ENCODE measurements at places on chromosomes 7 and 10.
A peak's percentile ranks its signal among the peaks of the same experiment; 100 is the strongest.

- no peak for DNase-seq
Observed at GRCh38 chr7:22823142-22823497, 471 bp upstream of the TOMM7 start.

- no peak for DNase-seq
Observed at GRCh38 chr10:113381416-113381815, 171.4 kb upstream of the HABP2 start.

- DNase-seq = no peak
Observed at GRCh38 chr10:101856626-101857025, 13.0 kb upstream of the KCNIP2 start.

DNA sequence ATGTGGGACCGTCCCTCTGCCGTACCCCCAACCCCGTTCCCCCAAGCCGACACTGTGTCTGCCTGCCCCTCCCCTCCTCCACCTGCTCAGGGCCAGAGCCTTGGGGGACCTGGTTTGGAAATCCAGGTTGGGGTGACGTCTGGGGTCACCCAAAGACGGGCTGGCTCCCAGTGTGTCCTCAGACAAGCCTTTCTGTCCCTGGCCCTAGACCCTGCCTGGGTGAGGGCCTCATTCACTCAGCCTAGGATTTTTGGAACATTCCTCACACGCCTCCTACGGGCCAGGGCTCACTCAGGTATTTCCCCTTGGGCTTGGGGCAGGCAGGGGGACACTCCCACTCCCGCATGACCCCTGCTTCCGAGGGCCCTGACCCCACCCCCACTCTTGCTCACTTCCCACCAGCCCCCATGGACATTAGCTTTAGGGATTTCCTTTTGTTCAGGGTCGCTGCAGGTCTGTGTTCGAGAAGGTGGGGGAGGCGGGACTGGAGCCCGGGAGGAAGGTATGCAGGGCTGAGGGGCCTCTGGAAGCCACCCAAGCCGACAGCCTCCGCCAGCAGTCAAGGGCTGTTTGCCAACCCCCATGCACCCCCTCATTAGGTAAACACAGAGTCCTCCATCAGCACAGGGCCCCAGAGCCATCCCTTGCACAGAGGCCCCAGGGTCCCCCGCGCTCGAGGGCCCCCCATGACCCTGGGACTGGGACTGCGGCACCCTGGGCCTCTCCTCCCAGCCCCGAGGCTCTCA is 35.1 kb downstream of the PDGFA start:
- no peak for DNase-seq

DNA sequence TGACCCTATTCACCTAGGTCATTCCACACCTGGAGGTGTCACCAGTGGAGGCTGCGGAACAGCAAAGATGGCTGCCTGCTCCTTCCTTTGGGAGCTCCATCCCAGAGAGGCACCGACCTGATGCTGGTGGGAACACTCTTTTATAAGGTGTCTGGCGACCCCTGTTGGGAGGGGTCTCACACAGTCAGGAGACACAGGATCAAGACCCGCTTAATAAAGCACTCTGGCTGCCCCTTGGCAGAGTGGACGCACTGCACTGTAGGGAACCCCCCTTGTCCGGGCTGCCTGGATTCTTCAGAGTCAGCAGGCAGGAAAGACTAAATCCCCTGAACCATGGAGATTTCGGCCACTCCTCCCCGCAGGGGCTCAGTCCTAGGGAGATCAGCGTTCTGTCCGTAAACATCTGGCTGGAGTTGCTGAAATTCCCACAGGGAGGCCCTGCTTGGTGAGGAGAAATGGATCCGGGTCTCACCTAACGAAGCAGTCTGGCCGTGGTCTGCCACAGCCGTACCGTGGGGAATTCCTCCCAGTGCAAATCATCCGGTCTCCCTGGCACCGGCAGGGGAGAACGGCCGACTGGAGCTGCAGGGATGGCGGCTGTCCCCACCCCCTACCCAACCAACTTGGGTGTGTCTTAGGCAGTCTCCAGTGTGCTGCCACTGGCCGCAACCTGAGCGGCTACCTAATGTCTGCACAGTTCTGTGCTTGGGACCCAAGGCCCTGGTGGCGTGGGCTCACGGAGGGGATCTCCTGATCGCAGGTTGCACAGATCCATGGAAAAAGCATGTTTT is 66.1 kb downstream of the LSMEM1 start:
- DNase-seq = peak; percentile 32

DNA sequence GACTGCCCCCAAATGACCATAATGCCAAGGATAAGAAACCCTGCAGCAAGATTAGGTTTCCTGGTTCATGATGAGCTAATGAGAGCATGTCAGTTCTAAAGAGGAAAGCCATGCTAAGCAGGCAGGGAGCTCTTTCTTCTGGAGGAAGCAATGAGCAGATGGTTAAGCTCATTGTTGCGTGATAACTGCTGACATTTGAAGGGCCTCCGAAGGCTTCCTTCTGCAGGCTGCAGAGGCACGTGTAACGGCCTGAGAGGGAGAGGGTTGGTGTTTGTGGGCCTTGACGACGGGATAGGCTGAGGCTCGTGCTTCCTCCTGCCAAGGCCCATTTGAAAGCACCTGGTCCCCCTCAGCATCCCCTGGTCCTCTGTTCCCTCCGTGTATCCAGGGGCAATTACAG is 63.5 kb upstream of the BTBD16 start:
- no peak for DNase-seq

GRCh38 chr7:39291628-39292410 is 274.4 kb upstream of the YAE1 start:
- no peak for DNase-seq

DNA sequence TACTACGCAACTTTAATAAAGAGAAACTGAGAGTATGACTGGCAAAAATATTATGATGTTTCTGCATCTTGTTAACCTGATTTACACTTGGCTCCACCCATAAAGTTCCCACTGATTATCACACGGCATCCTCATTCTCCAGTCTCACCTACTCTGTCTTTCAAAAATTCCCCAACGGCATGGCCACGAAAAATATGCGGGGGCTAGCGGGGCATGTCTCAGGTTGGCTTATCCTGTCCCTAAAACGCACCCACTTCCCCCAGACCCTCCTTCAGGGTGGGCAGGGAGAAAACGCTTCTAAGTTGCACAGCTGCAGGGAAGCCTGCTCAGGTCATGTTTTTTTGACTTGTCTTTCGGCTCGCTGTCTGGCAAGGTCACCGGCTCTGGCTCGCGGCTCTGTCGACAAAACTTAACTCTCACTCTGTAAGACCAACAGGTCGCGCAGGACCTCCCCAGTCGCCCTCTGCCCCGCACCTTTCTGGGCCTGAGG is 3.8 kb downstream of the CDK6 start:
- no peak for DNase-seq

GRCh38 chr7:12314199-12314598 is 89.5 kb downstream of the VWDE start:
- DNase-seq = no peak

- DNase-seq = no peak
Observed at GRCh38 chr10:24519950-24520349, 203.7 kb downstream of the ARHGAP21 start.

- DNase-seq = no peak
Observed at GRCh38 chr10:64537928-64538327, 1016.7 kb downstream of the REEP3 start.

DNA sequence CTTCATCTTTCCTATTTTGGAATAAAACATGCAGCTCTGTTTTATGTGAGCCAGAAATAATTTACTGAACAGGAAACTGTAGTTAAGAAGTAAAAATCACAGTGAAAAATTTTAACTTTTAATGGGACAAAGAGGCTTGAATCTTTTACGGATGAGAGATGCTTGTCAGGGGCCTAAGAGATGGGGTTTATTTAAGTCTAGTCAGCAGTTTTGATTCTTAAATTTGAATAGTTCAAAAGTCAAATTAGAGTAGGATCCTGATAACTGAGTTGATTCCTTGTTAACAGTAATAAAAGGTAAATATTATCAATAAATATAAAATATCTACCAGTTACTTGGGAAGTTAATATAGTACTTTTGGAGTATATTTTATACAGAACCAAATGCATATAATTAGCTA is 24.9 kb upstream of the CD36 start:
- DNase-seq = no peak

DNA sequence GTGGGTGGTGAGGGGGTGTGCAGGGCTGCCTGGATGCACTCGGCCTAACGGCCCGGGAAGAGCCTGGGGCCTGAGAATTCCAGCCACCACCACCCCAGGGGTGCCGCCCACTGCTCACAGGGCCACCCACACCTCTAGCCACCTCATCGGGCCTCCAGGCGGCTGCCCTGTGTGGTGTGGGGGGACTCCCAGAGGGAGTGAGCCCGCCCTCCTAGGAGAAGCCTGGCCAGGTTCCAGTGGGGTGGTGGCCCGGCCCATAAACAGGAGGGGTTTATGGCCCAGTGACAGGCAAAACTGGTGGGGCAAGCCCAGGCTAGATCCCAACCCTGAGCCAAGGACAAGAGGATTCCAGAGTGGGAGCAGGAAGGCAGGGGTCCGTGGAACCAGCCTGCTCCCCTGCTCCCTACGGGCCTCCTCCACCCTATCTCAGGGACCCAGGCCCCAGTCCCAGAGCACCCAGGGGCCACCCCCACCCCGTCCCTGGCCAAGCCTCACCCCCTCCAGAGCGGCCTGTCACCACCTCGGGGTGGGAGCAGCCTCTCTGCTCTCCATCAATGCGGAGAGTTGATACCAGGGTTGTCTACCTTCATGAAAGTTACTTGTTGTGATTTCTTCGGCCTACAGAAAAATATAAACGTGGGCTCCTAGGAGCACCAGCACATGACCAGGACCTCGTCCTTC is 20.2 kb upstream of the PDGFA start:
- peak; percentile 84 for DNase-seq

DNA sequence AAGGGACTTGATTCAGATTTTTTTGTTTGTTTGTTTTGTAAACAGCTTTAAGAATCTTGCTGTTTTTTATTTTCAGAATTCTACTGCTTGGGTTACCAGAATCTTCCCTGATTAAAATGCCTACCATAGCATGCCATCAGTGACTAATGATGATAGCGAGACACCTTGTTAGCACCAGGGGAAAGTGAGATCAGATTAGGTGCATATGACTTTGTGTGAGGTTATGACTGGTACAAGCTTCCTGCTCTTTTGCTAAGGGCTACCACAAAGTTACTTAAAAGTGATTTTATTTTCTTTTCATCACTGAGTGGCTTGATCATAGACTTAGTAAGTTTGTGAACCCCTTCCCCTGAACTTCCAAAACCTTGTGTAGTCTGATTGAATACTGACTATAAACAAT is 93.5 kb downstream of the SND1 start:
- DNase-seq = no peak

- no peak for DNase-seq
Observed at GRCh38 chr7:136189506-136189998, 212.4 kb upstream of the MTPN start.

DNA sequence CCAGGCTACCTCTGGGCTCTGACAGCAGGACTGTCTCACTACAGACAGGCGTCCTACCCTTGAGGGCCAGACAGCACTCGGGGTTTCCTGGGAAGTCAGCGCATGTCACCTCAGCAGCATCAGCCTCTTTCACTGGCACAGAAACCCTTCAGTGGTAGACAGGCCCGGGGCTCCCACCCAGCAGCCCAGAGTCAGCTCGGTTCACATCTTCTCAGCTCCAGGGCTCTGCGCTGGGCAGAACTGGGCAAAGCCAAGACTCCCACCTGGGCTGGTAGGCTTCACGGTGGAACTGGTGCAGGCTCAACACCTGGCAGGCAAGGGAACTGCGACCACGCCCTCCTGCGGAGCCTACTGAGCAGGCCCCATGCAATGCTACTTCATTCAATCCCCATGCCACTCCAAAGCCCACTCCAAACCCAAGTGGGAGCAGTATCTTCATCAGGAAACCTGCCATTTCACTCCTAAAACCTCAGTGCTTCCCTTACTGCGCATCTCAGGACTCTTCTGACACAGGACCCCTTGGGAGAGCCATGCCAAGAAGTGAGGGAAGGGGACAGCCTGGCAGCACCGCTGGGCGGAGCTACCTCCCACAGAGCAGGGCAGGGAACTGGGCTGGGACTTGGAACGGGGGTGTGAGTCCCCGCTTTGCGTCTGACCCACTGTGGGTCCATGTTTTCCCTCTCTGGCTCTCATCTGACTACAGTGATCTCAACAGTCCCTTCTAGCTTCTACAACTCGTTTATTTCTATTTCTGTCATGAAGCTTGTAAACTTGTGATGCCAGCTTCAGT is 60.4 kb downstream of the SCRN1 start:
- DNase-seq = no peak

- DNase-seq = no peak
Observed at GRCh38 chr10:94608559-94608958, 63.0 kb downstream of the HELLS start.

DNA sequence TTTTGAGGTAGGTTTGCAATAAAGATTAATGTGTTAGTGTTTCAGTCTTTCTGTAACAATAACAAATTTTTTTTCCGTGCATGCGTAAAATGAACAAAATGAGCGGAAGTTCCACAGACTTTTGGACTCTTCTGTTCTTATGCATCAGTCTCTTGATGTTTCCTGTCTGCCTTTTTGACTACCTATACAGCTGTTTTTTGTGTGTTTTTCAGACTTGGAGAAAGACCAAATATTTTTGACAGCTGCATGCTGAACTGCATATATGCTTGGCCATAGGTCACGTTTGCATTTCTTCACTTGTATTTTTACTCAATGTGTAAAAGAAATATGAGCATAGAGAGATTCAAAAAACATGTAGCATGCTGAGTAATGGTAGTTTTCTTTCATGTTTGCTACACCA is 119.3 kb downstream of the BBS9 start:
- peak; percentile 24 for DNase-seq

DNA sequence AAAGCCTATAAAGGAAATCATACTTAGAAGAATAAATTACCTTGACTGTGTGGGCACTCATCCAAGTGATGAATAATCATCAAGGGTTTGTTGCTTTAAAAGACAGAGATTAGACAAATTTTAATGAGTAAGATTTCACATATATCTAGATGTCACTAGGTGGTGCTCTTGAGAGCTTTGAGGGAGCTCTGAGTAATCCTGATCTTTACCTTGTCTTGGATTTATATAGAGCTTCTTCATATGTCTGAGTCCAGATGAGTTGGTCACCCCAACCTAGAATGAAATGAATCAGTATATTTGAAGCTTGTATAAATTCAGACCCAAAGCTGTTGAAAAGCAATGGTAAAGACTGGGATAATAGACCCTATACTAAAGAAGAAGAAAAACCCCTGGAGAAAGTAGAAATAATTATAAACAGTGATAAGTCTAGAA is 3.7 kb downstream of the AGR2 start:
- DNase-seq = peak; percentile 68

Data from fibroblast of skin of scalp (primary cell).